ENCODE measurements at places on chromosomes 2 and 18.

- DNase-seq, result no peak
Measured at GRCh38 chr18:62458346-62458745, 64.5 kb upstream of the ZCCHC2 start.

DNA sequence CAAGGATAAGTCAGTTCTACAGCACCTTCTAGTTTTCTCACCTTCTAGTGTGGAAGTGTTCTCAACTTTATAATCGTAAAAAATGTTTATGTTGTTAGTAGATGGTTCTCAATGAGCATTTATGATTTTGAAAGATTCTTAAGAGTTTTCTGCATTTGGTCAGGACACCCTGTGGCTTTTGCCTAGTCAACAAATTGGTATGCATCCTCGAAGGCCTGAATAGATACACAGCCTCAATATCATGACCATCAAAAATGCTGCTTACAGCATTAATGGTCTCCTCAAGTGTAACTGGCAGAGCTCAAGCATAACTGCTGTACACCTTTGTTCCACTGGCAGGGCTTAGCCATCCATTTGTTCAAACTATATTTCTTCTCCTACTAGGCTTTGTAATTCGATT lies 96.7 kb downstream of the CRACDL start:
- DNase-seq, result no peak

GRCh38 chr18:59704146-59704545 lies 6.9 kb upstream of the CCBE1 start:
- DNase-seq, result no peak

DNA sequence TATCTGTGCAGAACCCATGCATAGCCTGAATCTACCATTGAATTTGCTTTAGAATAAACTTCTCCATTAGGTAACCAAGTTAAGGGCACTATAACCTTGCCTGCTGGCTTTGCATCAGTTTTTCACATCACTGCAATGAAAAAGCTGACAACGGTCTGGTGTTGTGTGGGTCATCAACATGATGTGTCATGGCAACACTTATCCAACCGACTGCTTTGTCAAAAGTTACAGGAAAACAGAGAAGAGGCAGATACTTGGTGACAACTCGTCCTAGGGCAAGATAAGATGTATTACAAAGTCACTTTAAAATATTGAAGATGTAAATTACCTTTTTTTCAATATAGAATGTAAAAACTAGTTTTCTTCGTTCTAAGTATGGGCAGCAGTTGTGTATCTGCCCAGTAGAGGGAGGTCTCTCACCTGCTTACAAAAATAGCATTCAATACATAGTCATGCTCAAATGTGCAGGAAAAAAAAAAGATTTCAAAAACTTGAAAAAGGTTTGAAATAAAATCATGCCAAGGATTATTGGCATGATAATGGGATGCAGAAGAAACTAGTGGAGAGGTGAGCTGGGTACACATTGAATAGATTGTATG lies 96.3 kb downstream of the EVA1A start:
- no peak for DNase-seq

Data from stimulated activated naive CD4-positive, alpha-beta T cell treated with Interleukin-2 at 50 U/mL for 16 hours (primary cell).